ENCODE measurements at places on chromosomes 7 and 10. TPM values are rescaled to one million over a fixed set of nuclear protein-coding genes. Genes with fewer than 3 reads are reported as not detected.

DNA sequence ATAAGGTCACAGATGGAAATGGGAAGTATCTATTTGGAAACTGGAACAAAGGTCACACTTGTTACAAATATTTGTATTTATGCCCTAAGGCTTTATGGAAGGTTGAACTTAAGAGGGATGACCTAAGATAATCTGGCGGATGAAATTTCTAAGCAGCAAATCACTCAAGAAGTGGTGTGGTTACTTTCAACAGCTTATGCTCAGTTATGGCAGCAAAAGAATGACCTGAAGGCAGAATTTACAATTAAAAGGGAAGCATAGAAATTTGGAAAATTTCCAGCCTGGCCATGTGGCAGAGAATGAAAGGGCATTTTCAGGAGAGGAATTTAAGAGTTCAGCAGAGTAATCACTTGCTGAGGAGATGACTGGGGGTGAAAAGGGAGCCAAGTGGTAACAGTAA, 95.8 kb upstream of the TNS3 start:
- no peak for DNase-seq

- no peak for DNase-seq
These were observed 36.2 kb downstream of the GNG11 start for GRCh38 chr7:93957767-93958166.

GRCh38 chr7:23377134-23377533, 78.0 kb downstream of the MALSU1 start:
- no peak for DNase-seq

DNA sequence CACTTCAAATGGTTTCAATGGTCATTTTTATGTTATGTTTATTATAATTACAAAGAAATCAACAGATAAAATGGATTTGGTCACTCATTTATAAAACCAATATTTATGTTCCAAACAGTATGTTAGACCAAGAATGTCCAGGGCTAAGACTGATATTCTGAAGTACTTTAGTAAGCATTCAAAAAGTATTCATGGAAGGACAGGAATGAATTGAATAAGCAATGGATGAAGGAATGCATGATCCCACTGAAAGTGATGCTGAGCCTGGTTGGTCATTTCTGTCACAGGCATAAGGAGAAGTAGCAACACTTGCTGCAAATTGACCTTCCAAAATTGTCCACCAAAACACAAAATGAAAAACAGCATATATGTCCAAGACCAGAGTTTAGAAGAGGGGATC, 189.0 kb upstream of the CELF2 start:
- no peak for DNase-seq

DNA sequence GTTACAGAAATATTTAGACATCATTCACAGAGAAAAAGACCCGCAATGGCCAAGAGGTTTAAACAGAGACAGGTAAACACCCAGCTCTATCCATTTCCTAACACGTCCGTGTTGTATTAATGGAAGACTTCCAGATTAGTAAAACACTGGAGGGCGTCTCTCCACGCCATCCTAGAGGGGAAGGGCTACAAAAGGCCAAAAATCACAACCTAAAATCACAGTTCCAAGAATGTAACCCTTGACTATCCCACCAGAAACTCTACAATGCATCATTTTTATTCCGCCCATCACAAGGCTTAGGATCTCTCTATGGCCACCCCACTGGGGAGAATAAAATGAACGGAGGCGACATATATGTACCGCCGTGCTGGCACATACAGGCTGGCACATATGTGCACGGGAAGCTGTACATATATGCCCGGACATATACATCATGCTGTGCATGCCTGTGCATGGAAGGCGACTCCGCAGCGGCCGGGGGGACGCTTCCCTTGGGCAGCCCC, 734 bp downstream of the PCLO start:
- DNase-seq: no peak

DNA sequence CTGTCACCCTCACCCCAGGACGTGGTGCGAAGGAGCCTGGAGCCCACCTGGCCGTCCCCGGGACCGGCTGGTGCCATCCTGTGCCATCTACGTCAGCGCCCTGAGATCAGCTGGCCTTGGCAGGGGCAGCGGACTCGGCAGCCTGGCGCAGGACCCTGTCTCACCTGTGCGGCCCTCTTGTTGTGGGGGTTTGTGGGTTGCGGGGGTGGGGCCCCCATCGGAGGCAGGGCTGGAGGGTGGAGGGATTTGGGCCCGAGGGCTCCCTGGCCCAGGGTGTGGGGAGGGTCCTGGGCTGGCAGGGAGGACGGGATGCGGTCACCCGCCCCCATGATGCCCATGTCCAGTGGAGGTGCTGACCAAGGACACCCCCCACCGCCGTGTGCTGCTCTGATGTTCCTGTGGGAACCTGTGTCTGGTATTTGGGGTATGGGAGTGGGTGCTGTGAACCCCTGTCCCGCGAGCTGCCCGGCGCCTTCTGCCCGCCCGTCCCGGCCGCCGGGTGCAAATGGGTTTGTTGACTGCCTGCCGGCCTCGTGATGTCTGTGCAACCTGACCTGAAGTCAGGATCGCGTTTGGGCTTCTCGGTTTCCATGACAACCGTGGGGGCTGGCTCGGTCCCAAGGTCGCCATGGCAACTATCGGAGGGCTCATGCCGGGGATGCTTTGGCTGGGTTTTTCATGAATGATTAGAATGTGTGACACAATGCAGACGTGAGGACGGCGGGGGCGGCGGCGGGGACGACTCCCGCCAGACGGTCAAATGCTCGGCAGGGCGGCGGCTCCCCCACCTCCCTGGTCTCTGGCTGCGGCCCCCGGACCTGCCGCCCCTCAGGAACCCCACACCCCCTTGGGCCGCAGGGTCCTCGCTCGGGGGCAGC, 7.3 kb downstream of the MAFK start:
- peak; percentile 86 for DNase-seq

Gene LAMB1
- total RNA-seq: 105 TPM

DNA sequence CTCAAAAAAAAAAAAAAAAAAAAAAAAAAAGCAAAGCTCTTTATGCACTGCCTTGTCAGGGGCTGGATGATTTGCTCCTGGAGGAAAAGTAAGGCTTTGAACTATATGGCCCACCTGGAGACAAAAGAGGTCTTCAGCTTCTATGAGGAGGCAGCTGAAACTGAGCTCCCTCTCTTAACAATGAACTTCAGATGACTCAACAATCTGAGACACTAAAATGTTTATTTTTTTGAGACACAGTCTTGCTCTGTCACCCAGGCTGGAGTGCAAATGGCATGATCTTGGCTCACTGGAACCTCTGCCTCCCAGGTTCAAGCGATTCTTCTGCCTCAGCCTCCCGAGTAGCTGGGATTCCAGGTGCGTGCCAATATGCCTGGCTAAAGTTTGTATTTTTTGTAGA, 36.7 kb downstream of the RAB19 start:
- no peak for DNase-seq

GRCh38 chr7:16644636-16645592, 640 bp downstream of the ANKMY2 start:
- peak; percentile 64 for DNase-seq

DNA sequence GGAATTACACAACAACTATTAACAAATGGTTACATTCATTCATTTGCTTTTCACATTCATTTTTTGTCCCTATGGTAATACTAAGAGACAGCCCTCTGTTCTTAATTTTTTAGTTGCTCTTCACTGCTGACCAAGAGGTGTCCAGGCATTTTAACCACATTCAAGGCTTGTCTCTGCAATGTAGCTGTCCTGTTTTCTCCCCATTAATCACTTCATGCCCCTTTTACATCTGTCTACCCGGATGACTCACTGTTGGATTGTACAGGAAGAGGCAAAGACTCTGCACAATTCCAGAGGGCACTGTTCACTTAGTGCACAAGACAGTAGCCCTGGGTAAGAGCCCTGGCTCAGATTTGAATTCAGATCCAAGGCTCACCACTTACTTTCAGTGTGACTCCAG, 168.5 kb downstream of the NOC3L start:
- peak; percentile 65 for DNase-seq

GRCh38 chr7:64863969-64864368, 39.1 kb upstream of the ZNF273 start:
- DNase-seq: no peak

Gene GDF10
- total RNA-seq: not detected

DNA sequence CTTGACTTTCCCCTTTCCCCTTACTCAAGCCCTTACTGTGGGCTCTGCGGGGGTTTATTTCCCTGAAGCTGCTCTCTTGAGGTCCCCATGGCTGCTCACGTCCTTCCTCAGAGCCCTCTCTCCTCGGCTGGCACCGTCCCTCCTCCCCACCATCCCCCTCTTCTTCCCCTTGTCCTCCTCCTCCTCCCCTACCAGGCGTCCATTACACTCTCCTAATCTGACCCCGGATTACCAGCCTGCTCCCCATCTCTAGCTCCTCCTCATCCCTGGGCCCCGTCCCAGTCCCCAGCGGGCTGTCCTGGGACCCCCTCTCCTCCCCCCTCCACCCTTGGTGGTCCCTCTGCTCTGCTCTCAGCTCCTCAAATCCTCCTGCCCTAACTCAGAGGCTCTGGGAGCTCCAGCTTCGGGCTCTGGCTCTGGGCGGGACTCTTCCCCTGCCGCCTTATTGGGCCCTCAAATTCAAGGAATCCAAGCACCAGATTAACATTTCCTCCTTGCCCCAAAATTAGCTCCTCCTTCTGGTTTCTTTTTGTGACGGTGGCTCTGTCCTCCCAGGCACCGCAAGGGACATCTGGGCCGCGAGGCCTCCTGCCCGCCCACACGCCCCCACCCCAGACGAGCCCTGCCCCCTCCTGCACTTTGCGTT, 48.5 kb upstream of the LEP start:
- no peak for DNase-seq

DNA sequence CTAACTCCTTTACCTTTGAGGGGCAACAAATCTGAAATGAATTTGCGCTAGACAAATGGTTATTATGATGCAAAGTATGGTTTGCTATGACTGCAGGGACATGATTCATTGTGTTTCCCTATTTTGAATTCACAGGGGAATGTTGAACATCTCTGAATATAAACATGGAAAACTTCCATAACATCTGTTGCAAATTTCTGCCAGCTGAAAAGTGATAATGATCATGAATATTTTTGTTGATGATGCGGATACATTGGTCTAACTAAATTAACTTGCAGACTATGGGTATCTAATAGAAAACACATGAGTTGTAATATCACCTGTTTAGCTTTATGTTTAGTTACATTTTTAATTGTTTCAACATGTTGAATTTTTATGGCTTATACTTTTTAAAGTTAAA, 1325.5 kb downstream of the REEP3 start:
- no peak for DNase-seq

DNA sequence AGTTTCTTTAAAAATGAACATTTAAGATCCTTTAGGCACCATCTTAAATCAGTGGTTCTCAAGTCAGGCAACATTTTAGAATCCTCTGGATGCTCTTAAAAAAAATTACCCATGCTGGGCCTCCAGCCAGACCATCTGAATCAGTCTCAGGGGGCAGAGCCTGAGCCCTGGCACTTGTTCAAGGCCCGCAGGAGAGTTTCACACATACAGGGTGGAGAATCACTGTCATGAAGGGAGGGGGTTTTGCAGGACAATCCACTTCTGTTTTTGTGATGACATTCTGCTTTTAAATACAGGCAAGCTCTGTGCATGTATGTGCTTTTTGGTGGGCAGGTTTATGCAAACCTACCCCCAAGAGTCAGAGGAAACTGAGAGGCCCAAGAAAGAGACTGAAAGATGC, 268.6 kb downstream of the SEC23IP start:
- DNase-seq: no peak
